Activated CD4-positive, alpha-beta memory T cell treated with anti-CD3 and anti-CD28 coated beads, Interleukin-2, amount 10 ng/mL, durations not matched to agents 7 days and 5 days (primary cell): ENCODE measurements at places on chromosomes 2 and 18. TPM values are rescaled to one million over a fixed set of nuclear protein-coding genes. Genes with fewer than 3 reads are reported as not detected.

The LRRTM1 gene
- total RNA-seq = not detected

The REG3A gene
- not detected for total RNA-seq

The SLC30A3 gene
- 0.45 TPM for total RNA-seq

The CKAP2L gene
- total RNA-seq = 66.3 TPM

The DIPK1C gene
- total RNA-seq = not detected

The TMEM37 gene
- not detected for total RNA-seq

DNA sequence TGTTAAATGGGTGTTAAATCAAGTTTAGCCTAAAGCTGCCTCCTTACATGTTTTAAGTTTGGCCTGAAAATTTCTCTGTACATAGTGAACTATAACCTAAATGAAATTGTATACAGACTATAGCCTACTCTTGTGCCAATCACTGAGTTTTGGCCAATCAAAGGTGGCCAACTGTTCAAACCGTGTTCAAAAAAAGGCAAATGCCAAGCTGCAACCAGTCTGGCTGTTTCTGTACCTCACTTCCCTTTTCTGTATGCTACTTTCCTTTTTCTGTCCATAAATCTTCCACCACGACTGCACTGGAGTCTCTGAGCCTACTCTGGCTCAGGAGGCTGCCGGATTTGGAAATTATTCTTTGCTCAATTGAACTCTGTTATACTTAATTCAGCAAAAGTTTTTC is 121.0 kb downstream of the SPOPL start:
- DNase-seq = no peak

DNA sequence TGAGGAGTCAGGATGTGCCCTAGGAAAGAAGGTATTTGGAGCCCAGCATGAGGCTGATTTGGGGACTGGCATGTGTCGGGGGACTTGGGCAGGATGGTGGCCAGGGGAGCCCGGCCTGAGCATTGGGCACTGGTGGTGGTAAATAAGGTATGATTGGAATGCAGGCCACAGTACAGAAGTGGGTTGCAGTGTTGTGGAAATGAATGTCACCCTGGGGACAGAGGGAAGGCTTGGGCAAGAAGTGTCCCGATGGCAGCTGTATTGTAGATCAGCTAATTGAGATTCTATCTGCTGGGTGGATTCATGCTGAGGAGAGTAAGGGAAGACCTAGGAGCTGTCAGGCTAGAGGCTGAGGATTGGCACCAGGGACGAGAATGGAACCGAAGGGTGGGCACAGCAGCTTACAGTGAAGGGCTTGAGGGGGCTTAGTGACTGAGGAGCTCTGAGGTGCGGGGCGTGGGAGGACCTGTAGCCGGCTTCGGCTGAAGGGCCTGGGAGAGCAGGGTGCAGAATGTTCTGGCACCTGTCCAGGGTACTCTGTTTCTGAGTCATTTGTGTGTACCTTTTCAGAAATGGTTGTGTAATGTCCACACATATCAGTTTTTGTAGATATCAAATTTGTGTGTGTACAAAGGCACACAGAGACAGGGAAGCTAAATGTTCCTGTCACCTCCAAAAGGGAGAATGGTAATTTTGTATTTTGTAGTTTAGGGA is 170.2 kb downstream of the PRKCE start:
- no peak for DNase-seq

DNA sequence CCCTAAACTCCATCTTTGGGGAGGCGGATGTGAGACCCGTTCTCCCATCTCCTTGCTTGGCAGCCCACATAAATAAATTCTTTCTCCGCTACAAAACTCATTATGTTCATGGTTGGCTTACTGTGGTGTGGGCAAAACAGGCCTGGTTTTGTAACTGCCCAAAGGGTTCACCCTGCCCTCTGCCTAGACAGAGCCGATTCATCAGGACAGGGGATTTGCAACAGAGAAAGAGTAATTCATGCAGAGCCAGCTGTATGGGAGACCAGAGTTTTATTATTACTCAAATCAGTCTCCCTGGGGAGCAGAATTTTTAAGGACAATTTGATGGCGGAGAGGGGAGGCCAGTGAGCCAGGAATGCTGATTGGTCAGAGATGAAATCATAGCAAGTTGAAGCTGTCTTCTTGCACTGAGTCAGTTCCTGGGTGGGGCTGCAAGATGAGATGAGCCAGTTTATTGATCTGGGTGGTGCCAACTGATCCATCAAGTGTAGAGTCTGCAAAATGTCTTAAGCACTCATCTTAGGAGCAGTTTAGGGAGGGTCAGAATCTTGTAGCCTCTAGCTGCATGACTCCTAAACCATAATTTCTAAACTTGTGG is 8.4 kb upstream of the RNF125 start:
- peak; percentile 46 for DNase-seq

DNA sequence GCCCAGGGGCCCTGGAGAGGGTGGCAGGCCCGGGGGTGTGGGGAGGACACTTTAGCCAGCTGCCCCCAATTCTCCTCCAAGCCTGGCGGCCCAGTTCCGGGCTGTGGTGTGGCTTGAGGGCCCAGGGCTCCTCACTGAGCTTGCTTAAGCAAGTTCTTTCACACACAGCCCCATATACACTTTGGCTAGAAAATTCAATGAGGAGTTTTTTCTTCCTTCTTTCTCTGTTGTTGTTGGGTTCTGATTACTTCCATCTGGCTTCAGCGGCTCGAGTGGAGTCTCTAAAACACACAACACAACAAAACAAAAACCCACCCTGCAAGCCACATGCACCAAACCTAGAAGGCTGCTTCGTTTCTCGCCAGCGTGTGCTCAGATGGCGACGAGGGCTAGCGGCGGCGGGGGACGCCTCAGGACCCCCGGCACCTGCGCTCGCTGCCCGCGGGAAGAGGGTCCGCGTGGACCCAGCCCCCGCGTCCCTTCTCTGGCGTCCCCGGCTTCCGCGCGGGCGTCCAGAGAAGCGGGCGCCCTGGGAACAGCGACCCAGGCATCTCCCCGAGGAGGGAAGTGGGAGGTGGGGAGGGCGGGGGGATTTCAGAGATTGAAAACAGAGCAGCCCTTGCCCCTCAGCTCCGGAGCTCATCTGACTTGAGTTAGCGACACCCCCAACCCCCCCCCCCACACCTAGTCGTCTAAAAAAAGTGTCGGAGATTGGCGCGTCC is 577 bp upstream of the GLI2 start:
- DNase-seq = peak; percentile 1

GRCh38 chr2:10535703-10536102 is 87.6 kb upstream of the ODC1 start:
- no peak for DNase-seq

- DNase-seq = no peak
Measured at GRCh38 chr2:144242311-144242710, 277.6 kb downstream of the ZEB2 start.

DNA sequence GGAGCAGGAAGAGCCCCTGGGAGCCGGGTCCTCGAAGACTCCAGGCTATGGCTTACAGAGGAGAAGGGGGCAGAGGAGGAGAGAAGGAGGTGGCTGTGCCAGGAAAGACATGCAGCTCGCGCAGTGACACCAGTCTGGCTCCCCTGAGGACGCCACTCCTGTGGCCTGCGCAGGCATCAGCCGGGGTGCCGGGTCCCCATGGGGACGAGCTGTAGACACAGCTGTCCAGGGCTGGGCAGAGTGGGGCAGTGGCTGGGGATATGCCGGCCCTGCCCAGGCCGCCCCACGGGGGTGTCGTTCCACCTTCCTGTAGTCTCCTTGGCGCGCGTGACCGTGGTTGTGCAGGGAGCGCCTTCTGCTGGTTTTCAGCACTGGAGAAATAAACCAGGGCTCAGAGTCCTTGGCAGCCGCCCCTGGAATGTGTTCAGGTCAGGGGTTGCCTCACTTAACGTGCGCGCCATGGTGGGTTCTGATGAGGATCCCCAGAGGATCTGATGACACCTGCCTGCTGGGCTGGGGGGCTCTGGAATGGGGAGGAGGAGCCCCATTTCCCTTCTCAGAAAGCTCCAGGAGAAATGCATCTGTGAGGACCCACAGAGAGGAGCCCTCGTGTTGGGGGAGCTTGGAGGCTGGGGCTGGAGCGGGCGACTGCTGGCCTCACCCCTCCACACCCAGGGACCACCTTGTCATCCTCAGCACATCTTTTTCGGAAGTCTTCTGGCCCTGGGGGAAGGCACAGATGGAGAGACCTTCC is 26.7 kb downstream of the RAMP1 start:
- no peak for DNase-seq
